Effector memory CD8-positive, alpha-beta T cell (primary cell): ENCODE measurements at places on chromosomes 13 and 19.

- DNase-seq = no peak
Measured at GRCh38 chr13:107866941-107867623, 348.3 kb downstream of the LIG4 start.

- no peak for DNase-seq
Measured at GRCh38 chr13:98918771-98919170, 59.1 kb downstream of the DOCK9 start.

DNA sequence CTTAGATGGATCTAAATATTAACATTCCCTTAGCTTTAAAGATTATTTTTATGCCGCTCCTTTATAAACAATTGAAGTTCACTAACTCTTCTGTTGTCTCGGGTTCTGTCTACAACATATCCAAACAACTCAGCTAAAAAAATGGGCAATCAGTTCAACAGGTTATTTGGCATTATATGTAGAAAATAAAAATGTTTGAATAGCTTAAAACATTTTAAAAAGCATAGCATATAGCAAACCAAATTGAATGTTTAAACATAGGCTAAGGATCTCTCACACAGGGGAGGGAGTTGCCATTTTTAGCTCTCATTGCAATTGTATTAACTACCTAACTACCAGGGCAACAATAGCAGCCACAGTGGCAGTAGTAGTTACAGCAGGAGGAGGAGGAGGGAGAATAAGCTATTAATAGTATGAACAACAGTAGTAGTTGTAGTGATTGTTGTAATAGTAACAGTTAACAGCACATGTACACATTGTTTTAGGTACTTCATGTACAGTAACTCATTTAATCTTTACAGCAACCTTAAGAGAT is 404.2 kb downstream of the KCNRG start:
- DNase-seq = no peak

DNA sequence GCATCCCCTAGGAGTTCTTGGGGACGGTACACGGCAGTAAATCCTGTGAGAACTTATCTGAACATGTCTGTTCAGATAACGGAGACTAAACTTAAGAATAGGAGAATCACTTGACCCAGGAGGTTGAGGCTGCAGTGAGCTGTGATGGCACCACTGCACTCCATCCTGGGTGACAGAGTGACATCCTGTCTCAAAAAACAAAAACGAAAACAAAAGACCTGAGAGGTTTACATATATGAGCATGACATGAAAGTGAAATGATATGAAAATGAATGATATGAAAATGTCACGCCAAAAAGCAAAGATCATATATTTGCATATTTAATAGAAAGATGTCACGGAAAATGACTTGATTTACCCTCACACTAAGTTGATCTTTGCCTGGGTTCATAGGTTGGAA is 5.8 kb downstream of the ZNF175 start:
- no peak for DNase-seq

- DNase-seq = no peak
Measured at GRCh38 chr13:94947965-94948371, 235.6 kb upstream of the SOX21 start.

DNA sequence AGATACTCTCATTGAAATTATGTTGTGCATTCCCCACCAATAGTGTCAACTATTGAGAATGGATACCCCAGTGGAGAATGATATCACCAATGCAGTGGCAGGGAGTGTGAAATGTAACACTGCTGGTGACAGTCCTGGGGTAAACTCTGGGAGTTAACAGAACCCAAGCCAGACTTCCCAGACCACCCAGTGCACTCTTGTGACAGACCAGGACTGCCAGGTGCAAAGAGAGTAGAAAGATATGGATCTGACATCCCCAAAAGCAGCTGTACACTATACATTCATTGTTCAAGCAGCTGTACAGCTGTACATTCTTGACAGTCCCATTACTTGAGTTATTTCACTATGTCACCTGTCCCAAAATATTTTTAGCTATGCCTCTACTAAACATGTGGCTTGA is 886.6 kb downstream of the DIAPH3 start:
- no peak for DNase-seq

DNA sequence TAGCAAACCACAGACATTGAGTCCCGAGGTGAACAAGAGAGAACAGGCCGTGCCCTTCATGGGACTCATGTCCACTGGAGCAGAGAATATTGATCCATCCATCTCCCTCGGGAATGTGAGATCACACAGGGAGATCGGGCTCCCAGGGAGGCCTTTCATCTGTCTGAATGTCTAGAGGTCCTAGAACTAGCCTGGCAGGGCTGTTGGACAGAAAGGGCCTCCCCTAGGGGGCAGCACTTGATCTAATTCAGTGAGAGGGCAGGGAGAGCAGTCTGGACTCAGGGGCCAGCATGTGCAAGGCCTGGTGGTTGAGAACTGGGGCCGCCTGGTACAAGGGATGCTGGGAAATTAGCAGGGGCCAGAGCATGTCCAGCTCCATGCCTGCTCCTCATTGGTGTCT is 4.3 kb downstream of the RUVBL2 start:
- DNase-seq = peak; percentile 40

DNA sequence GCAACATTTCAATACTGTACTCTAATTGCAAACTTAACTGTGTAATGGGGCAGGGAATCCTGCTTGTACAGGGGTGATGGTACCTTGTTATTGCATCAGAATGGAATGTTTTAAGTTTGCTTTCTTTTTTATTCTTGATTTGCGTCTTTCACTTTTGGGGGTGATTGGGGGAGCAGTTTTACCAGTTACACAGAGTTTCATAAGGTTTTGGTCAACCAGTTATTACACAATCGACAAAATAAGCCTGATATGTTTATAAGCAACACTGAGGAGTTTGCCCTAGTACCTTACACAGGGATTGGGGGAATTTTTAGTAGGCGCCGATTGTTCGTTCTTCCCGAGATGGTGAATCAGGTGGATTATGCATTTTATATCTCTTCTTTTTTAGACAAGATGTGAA is 2.7 kb downstream of the KLF5 start:
- DNase-seq = no peak

GRCh38 chr19:54477650-54478049 is 4.6 kb upstream of the CDC42EP5 start:
- no peak for DNase-seq

DNA sequence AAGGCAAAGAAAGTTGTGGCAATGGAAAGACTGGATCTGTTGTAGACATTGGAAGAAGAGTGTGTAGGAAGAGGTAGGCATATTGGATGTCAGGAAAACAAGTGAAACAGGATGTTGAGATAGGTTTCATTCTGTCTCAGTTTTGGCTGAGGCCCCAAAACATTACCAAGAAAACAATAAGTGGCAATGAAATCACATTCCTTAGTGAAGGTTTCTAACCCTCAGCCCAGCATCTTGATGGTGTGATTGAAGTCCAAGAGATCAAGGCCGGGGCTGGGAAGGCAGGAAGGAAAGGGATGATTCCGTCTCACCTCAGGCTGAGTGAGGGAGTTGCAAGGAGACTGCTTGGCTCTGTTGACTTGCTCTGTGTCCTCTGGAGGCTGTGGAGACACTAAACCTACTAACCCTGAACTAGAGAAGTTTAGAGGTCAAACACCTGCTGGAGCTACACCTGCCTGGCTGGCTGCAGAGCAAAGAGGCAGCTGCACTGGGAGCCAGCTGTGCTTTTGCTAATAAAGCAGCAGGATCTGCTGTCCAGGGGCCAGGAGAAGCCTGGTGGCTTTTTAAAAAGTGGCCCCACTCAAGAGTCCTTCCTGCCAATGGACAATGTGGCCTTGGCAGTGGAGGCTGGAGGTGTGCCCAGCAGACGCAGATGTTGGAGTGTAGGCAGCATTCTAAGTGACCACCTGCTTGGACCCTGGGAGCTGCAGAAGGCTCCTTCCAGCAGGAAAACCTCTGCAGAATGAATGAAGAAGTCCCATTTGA is 53.6 kb downstream of the DGKH start:
- DNase-seq = no peak

GRCh38 chr19:1992759-1993260 is 22.7 kb downstream of the BTBD2 start:
- no peak for DNase-seq

DNA sequence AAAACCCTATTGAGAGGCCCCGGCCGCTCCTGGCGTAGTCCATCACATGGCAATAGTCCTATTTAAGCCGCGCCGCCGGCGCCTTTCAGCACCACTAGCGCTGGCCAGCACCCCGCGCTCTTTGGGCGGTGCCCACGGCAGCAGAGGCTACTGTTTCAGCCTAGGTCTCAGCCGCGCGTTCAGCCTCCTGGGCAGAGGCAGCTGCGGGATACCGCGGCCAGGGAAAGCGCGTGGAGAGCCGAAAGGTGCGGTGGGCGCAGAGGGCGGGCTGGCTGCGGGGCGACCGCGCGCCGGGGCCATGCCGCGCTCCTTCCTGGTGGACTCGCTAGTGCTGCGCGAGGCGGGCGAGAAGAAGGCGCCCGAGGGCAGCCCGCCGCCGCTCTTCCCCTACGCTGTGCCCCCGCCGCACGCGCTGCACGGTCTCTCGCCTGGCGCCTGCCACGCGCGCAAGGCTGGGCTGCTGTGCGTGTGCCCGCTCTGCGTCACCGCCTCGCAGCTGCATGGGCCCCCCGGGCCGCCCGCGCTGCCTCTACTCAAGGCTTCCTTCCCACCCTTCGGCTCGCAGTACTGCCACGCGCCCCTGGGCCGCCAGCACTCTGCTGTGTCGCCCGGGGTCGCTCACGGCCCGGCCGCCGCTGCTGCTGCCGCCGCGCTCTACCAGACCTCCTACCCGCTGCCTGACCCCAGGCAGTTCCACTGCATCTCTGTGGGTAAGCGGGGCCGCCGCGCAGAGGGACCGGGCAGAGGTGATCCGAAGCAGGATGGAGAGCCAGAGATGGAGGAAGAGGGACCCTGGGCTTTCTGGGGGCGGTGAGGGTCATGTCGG is at the start of gene GSX1:
Gene GSX1, plus strand, starts transcription at position 91 of the 826 bp plus-strand sequence. Its CDS starts 208 bp downstream, at position 299.
- DNase-seq = peak; percentile 9

DNA sequence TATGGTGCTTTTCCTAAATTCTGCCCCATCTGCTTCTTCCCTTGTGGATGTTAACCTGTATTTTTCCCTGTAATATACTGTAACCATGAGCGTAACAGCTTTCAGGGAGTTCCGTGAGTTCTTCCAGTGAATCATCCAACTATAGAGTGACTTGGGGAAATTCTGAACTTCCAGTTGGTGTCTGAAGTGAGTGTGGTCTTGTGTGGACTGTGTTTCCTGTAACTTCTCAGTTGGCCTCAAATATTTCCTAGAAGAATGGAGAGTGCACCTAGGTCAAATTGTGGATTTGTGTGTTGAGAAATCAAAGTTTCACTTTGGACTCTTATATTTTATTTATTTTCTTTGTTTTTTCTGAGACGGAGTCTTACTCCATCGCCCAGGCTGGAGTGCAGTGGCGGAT is 11.0 kb upstream of the ZNF766 start:
- DNase-seq = no peak

DNA sequence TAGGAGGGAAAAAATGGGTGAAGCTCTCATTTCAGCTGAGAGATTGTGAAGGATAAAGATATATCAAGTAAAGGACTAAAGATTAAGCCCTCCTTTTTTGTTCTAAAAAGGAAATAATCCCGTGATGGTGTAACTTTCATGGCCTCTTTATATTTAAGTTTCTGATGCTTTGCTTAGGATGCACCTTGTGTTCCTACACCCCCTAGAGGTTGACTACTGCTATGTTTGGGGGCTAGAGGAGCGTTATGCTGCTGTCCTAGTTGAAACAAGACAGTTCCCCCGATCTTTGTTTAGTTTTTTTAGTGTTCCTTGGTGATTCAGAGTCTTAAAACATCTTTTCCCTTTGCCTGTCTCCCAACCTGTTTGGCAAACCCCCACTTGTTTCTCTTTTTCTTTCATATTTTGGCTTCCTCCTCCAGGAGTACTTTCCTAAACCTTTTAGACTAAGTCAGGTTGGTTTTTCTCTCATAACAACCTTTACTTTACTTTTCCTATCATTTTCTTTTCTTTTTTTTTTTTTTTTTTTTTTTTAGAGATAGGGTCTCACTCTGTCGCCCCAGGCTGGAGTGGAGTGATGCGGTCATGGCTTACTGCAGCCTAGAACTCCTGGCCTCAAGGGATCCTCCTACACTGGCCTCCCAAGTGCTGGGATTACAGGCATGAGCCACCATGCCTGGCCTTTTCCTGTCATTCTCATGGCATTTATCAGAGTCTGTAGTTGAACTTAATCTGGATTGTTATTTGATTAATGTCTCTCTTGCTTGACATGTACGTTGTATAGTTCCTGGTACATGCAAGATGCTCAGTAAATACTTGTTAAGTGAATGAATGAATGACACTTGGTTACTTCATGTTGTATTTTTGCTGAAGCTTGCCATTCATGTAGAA is 2.8 kb downstream of the UBA2 start:
- DNase-seq = peak; percentile 41

DNA sequence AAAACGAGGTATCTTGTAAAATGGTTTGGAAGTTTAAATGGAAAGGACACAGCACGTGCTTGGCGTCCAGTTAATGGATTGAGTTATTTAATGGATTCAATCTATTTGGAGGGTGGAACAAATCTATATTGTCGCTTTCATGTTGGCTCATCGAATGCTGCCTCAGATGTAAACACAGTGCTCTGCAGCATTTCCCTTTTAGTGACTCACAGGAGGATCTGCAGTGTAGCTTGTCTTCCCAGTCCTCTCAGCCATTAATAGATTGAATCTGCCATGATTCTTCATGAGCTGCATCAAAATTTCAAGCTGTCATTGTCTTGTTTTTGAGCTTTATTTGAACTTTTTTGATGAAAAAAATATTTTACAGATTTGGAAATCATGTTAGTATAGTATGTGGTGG is 44.7 kb downstream of the DHRS12 start:
- no peak for DNase-seq

- DNase-seq = no peak
Measured at GRCh38 chr13:26562512-26562890, 5.0 kb downstream of the WASF3 start.

DNA sequence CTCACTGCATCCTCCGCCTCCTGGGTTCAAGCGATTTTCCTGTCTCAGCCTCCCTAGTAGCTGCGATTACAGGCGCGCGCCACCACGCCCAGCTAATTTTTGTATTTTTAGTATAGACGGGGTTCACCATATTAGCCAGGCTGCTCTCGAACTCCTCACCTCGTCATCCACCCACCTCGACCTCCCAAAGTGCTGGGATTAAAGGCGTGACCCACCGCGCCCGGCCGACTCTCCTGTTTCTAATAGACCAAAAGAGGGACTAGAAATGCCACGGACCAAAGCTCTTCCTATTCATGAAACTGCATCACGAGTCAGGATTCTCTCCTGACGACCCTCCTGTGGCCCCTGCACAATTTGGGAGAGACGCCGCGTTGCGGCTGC is 563 bp downstream of the ZNF43 start:
- no peak for DNase-seq

GRCh38 chr13:112820318-112820717 is 130.5 kb downstream of the ATP11A start:
- DNase-seq = no peak

DNA sequence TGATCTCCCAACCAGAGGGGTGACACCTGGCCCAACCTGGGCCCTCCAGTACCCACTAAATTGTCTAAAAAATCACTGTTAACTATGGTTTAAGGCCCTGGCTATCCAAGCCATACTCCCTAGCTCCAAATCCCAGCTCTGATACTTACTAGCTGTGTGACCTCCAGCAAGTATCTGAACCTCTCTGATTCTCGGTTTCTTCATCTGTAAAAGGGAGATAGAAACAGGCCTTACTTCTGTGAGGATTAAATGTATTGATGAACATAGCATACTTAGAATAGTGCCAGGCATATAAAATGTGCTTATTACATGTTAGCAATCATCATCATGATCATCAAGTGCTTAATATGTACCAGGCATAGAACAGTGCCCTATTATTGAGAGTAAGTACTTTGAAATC is 4.7 kb downstream of the LRFN1 start:
- DNase-seq = no peak

GRCh38 chr19:46605356-46605821 is 4.3 kb downstream of the CALM3 start:
- DNase-seq = no peak
